ENCODE measurements at places on chromosomes 2 and 18. TPM values are rescaled to one million over a fixed set of nuclear protein-coding genes. Genes with fewer than 3 reads are reported as not detected.

The LMAN2L gene
- 19.4 TPM for total RNA-seq

The TNFAIP6 gene
- 20.0 TPM for total RNA-seq

The DUSP19 gene
- 1.3 TPM for total RNA-seq

The GYPC gene
- 267 TPM for total RNA-seq

The DTYMK gene
- 29.6 TPM for total RNA-seq

The PRKAG3 gene
- not detected for total RNA-seq

The RIOK3 gene
- 28.3 TPM for total RNA-seq

The PKDCC gene
- total RNA-seq = 134 TPM

The MC2R gene
- total RNA-seq = not detected

The ABCB11 gene
- 1.2 TPM for total RNA-seq

The LONRF2 gene
- total RNA-seq = 1.0 TPM

The INHBB gene
- total RNA-seq = 1.6 TPM

The AQP12B gene
- total RNA-seq = not detected

The RASGRP3 gene
- 13.1 TPM for total RNA-seq

The TTL gene
- 28.8 TPM for total RNA-seq

The UGT1A8 gene
- not detected for total RNA-seq

The MPP4 gene
- 1.1 TPM for total RNA-seq

The PSMG2 gene
- total RNA-seq = 92.1 TPM

The GREB1L gene
- total RNA-seq = 11.2 TPM

The ITGB6 gene
- total RNA-seq = 0.09 TPM

The NDC80 gene
- 1.4 TPM for total RNA-seq

The ALK gene
- not detected for total RNA-seq

The DUSP11 gene
- total RNA-seq = 28.8 TPM

The G6PC2 gene
- not detected for total RNA-seq

The POTEJ gene
- not detected for total RNA-seq

The MAL gene
- total RNA-seq = not detected

The SLC9A2 gene
- total RNA-seq = not detected

The MAPK4 gene
- not detected for total RNA-seq

The HOXD13 gene
- total RNA-seq = not detected

The SERPINB4 gene
- not detected for total RNA-seq

All from pericardium fibroblast (primary cell).